ENCODE measurements at places on chromosomes 12 and 14.

- DNase-seq, result no peak
Measured at GRCh38 chr12:23169012-23169695, 544.2 kb downstream of the ETNK1 start.

- DNase-seq, result no peak
Measured at GRCh38 chr14:68407825-68408224, 385.0 kb downstream of the ZFP36L1 start.

- no peak for DNase-seq
Measured at GRCh38 chr12:11457996-11458645, 62.8 kb upstream of the PRB2 start.

GRCh38 chr12:51071663-51072062, 11.7 kb downstream of the CSRNP2 start:
- DNase-seq, result no peak

GRCh38 chr14:31235462-31235861, 27.9 kb upstream of the HECTD1 start:
- DNase-seq, result no peak

DNA sequence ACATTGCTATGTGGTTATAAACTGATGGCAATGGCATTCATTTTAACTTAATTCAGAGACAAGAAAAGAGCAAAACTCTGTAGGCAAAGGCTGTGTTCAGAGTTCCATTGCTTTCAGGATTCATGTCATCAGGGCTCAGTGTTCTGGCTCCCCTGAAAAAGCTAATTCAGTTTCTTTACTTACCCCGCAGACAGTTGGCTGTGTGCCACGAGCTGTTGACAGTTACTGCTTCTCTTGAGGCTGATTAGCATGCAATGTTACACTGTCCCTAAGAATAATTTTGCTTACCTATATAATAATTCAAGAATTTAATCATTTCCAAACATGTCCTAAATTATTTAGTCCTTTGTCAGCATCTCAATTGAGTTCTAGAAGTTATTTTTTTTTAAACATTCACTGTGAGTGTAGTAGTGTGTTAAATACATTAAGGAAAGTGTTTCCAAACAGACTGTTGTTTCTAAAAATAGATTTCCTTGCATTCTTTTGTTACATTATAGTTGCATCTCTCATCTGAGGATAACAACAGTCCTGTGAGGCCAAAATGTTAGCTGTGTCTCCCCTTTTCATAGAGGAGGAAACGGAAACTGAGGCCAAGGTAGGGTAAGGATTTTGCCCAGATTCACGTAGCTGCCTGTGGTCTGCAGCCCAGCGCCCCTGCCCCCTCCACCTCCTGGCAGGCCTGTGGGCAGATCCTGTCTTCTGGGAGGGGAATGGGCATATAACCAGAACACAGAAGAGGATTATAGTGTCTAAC, 98.6 kb downstream of the PELI2 start:
- DNase-seq, result peak; percentile 39

DNA sequence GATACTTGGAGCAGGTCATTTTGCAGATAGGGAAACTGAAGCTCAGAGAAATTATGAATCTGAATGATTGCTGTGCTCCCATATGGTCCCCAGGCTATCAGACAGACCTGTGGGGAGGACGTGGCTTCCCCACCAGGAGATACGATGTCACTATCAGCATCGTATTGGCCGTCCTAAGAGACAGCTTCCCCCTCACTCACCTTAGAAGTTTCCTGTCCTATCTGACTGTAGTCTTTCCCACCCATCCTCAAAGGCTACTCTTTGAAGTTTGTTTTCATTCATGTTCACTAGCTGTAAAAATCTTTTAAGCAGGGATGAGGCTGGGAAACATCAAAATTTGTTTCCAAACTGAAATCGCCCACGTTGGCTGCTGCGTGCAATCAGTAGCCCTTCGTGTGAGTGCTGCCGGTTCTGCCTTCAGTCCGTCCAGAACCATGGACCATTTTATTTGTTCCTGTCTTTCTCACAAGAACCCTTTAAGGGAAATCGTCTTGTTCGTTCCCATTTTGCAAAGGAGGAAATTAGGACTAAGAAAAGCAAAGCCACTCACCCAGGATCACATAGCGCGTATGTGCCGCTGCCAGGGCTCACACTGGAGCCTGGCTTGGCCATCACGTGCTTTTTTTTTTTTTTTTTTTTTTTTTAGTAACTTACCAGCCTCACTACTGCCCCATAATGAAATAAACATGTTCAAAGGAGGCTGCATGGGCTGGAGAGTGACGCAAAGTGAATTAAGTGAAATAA, 1.0 kb upstream of the KDM2B start:
- no peak for DNase-seq

DNA sequence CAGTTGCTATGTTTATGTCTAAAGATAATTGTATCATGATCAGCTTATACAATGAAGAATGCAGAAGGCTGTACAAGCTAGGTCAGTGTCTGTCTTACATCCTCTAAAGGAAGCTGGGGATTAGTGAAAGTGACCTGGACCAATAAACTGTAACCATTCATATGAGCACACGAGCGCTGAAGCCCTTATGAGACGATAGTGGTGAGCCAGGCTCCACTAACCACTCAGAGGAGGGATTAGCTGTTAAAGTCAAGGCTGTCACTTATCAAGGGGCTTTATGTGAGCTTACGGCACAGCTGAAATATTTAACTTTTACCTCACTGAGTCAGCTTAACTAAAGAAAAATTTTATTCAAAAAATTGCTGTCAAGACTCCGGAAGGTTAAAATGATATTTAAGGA, 30.3 kb downstream of the NDUFA12 start:
- DNase-seq, result no peak

GRCh38 chr12:15350643-15351042, 28.3 kb downstream of the PTPRO start:
- no peak for DNase-seq

- no peak for DNase-seq
Measured at GRCh38 chr12:104230304-104231095, 14.9 kb downstream of the TXNRD1 start.

- no peak for DNase-seq
Measured at GRCh38 chr12:132284827-132285741, 44.3 kb downstream of the GALNT9 start.

- DNase-seq, result no peak
Measured at GRCh38 chr12:115507951-115508722, 769.4 kb downstream of the MED13L start.

GRCh38 chr12:76189851-76190250, 105.4 kb upstream of the NAP1L1 start:
- DNase-seq, result no peak

- DNase-seq, result no peak
Measured at GRCh38 chr12:131140697-131141096, 187.0 kb downstream of the ADGRD1 start.

DNA sequence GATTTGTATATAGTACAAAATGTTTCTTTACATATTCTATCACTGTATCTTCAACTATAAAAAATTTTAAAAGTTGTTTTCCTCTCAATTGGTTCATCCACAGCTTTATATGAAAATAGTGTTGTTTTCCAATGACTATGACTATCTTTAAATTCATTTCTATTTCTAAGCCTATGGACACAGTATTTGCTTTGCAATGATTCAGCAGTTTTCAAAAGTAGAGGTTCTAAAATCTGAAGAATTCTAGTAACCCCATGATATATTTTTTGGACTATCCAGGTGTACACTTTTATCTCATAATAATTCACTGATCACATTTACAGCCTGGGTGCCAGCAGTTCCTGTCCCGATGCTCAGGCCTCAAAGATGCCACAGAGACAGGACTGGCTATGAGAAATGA, 118.4 kb upstream of the PTPRR start:
- no peak for DNase-seq

GRCh38 chr12:12582895-12583303, 20.2 kb upstream of the DUSP16 start:
- DNase-seq, result no peak

DNA sequence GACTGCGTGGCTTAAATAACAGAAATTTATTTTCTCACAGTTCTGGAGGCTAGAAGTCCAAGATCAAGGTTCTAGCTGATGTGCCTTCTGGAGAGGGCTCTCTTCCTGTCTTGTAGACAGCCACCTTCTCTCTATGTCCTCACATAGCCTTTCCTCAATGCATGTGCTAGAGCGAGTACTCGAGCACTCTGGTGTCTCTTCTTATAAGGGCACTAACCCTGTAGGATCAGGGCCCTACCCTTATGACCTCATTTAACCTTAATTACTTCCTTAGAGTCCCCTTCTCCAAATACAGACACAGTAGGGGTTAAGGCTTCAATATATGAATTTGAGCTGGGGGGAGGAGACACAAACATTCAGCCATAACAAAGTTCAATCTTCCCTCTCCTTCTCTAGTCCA, 10.2 kb downstream of the DHH start:
- DNase-seq, result no peak

GRCh38 chr12:13627536-13627935, 353.9 kb downstream of the GRIN2B start:
- DNase-seq, result no peak

- DNase-seq, result no peak
Measured at GRCh38 chr14:100224229-100224866, 14.6 kb upstream of the YY1 start.

DNA sequence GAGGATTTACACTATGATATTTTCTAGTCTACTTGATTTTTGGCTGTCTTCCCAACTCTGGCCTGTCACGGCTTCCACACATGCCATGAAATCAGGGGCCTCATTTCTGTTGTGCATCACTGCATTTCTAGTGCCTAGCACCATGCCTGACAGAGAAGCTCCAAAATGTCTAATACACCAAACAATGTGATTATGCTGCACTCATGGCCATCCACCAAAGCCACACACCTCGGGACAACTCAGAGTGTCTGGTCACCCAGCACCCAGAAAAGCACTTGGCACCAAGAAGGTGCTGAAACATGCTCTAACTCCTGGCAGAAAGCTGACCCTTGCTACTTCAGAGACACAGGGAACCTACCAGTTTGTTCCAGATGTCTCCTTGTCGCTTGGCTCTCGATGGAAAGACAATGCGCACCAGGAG, 11.3 kb downstream of the GCN1 start:
- DNase-seq, result no peak

- DNase-seq, result no peak
Measured at GRCh38 chr12:122937622-122938091, 28.6 kb downstream of the ABCB9 start.

- DNase-seq, result no peak
Measured at GRCh38 chr14:98369344-98369743, 902.7 kb downstream of the BCL11B start.

- DNase-seq, result no peak
Measured at GRCh38 chr12:88925454-88925853, 345.2 kb upstream of the KITLG start.

GRCh38 chr14:23195552-23196101, 12.2 kb upstream of the SLC7A8 start:
- no peak for DNase-seq

GRCh38 chr12:27981874-27982273, 9.3 kb upstream of the PTHLH start:
- no peak for DNase-seq

- DNase-seq, result no peak
Measured at GRCh38 chr14:53519137-53519536, 366.0 kb upstream of the DDHD1 start.

DNA sequence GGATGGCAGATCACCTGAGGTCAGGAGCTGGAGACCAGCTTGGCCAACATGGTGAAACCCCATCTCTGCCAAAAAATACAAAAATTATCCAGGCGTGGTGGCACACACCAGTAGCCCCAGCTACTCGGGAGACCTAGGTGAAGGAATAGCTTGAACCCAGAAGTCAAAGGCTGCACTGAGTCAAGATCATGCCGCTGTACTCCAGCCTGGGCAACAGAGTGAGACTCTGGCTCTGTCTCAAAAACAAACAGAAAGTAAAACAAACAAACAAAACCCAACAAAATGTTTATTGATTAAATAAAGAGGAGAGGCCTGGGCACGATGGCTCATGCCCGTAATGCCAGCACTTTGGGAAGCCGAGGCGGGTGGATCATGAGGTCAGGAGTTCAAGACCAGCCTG, 5.5 kb downstream of the ZCCHC8 start:
- DNase-seq, result no peak

- DNase-seq, result no peak
Measured at GRCh38 chr12:74790931-74791330, 253.3 kb downstream of the ATXN7L3B start.

DNA sequence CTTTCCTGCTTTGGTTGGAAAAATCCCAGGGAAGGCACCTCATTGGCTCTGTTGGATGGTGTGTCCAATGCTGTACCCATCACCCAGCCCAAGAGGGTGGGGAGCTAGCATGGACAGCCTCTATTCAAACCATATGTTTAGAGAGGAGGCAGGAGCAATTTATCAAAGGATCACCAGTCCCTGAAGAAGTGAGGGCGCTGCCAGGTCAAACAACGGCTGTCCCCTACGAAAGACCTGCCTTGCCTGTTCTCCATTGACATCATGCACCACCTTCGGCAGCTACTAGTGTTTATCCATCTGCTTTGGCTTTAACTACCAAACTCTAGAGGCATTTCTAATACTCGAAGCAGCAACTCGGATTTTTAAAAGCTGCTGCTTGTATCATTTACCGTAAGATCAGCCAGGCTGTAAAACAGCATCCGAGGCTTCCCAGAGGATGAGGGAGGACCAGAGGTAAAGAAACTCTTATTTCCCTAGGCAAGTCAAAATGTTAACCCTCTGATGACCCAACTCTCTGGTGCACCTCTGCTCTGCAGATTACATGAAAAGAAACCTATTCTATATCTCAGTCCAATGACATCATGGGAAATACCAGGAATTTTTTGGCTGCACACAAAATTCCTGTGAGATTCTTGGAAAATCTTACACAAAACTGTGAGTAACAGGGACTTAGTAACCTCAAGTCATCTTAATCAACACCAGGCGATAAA, 720.9 kb upstream of the TBX3 start:
- no peak for DNase-seq

DNA sequence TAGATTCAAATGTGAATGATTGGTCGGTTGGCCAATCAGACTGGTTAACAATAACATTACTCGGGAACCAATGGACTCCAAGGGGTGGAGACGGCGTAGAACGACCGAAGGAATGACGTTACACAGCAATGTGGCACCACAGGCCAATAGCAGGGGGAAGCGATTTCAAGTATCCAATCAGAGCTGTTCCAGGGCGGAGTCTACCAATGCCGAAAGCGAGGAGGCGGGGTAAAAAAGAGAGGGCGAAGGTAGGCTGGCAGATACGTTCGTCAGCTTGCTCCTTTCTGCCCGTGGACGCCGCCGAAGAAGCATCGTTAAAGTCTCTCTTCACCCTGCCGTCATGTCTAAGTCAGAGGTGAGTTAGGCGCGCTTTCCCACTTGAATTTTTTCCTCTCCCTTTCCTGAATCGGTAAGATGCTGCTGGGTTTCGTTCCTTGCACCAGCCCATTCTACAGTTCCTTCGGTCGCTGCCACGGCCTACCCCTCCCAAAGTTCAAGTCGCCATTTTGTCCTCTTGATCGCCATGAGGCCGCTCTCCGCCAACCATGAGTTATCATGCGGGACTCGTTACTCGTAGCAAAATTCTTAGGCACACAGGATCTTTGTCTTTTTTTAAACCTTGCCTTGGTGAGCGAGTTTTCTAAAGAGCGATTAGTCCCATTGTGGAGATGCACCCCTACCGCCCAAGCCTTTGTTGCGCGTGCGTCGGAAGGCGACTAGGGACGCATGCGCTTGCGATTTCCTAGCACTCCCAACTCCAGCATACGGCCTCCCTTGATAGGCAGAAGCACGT, at the start of gene HNRNPA1:
TSS of gene HNRNPA1 (plus strand) at position 259 of the 793 bp plus-strand sequence. CDS start at position 341, 82 bp downstream.
- peak; percentile 79 for DNase-seq

GRCh38 chr14:103031566-103031911, 25.8 kb downstream of the CDC42BPB start:
- no peak for DNase-seq
